ENCODE measurements at places on chromosomes 13 and 19. TPM values are rescaled to one million over a fixed set of nuclear protein-coding genes. Genes with fewer than 3 reads are reported as not detected.

NUFIP1 gene
- 5.0 TPM for total RNA-seq

EDNRB gene
- total RNA-seq, result not detected

PCP2 gene
- 9.1 TPM for total RNA-seq

SIX5 gene
- 0.44 TPM for total RNA-seq

ANKLE1 gene
- 2.0 TPM for total RNA-seq

C19orf67 gene
- 0.22 TPM for total RNA-seq

IGSF23 gene
- total RNA-seq, result not detected

DNAAF3 gene
- not detected for total RNA-seq

SYCN gene
- not detected for total RNA-seq

EXOC3L2 gene
- total RNA-seq, result 1.1 TPM

PEG3 gene
- total RNA-seq, result not detected

CDC42EP5 gene
- total RNA-seq, result not detected

CEACAM21 gene
- 44.4 TPM for total RNA-seq

MED25 gene
- 108 TPM for total RNA-seq

CLPTM1 gene
- 78.4 TPM for total RNA-seq

BRSK1 gene
- total RNA-seq, result 7.4 TPM

ZNF577 gene
- 5.4 TPM for total RNA-seq

PSG6 gene
- total RNA-seq, result not detected

All from T-helper 17 cell (primary cell).